ENCODE measurements at places on chromosomes 6 and 20.
A peak's percentile ranks its signal among the peaks of the same experiment; 100 is the strongest.

GRCh38 chr6:14035874-14036273 lies 81.7 kb upstream of the CD83 start:
- DNase-seq, result no peak

- DNase-seq, result peak; percentile 44
These were observed 69.9 kb upstream of the DDR1 start for GRCh38 chr6:30814146-30815040.

GRCh38 chr6:68711386-68712000 lies 76.4 kb downstream of the ADGRB3 start:
- DNase-seq, result no peak

GRCh38 chr20:51122931-51123658 lies 100.2 kb upstream of the KCNG1 start:
- no peak for DNase-seq

DNA sequence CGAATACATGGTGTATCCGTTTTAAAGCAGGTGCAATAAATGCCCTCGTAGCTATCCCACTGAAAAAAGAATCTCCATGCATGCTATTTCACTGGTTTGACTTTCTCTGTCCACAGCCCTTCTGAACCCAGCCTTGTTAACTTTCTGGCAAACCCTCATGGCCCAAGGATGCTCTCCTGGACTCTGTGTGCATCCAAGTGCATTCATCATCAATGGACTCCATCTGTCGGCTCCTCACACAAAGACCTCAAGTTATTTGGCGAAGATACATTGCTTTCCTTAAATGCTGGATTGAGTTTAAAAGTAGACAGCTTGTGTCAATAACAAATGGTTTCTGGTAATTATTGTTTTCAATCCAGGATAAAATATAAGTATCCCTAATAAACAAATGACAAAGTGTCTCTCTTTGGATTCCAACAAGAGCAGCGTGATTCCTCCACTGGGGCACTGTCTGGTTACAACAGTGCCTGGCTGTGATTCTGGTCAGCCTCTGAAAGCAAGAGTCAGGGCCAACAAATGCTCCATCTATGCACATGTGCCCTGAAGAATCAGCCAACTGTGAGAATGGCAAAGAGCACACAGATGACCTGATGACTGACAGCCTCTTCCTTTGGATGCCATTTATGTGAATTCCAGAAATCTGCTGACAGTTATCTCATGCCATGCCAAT lies 55.7 kb downstream of the FYN start:
- no peak for DNase-seq

DNA sequence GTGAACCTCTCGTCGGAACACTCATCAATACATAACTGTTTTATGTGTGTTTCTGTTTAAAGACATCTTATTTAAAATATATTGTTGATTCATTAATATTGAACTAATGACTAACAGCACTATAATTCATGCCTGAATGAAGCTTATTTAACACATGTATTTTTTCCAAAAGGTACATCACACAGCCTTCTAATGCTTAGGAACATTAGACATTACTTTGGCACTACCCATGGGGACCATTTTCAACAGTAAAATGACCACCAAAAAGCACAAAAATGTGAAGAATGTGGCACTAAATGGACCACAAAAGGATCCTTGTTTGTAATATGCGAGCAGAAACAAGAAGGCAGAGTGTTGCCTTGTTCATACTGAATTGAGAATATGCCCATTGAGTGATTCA lies 109.2 kb downstream of the CEP57L1 start:
- DNase-seq, result no peak

GRCh38 chr6:108937170-108937569 lies 88.9 kb downstream of the ARMC2 start:
- no peak for DNase-seq

DNA sequence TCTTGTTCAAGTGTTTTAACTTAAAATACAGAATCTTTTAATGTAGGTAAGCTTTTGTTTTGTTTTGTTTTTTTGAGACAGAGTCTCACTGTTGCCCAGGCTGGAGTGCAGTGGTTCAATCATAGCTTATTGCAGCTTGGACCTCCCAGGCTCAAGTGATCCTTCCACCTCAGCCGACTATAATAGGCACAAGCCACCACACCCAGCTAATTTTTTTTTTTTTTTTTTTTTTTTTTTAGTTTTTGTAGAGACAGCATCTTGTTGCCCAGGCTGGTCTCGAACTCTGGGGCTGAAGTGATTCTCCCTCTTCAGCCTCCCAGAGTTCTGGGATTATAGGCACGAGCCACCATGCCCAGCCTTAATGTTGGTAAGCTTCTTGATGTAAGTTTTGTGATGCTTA lies 3.3 kb downstream of the EFHC1 start:
- no peak for DNase-seq

GRCh38 chr20:38294076-38294591 lies 9.8 kb upstream of the BPI start:
- DNase-seq, result no peak

DNA sequence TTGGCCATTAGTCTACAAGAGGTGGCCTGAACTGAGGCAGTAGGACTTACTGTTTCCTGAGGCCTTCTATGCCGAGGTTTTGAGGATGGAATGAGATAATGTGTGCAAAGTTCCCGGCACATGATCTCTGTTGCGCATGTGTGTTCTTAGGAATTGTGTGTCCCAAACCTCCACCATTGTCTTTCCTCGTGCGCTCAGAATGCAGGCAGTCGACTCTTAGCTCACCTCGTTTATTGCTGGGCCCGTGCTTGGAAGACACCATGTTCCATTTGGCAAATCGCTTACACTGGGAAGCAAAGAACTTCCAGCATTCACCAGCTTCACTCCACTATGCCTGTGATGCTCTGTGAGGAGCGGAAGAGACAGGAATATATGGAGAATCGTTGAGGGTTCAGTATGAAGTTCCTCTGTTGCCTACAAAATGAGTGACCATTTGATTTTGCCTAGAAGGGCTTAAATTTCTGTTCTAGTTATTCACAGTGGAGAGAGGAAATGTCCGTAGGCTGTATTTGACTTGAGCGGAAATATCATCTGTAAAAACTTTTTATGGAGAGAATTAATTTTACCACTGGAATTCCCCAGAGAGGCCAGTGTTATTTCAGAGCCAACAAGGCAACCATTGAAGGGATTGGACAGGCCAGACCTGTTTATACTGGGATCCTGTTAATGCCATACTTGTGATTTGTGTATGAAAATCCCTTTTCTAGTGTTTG lies 75.7 kb upstream of the CLDN20 start:
- no peak for DNase-seq

- no peak for DNase-seq
These were observed 36.4 kb upstream of the SLC22A1 start for GRCh38 chr6:160085226-160085625.

DNA sequence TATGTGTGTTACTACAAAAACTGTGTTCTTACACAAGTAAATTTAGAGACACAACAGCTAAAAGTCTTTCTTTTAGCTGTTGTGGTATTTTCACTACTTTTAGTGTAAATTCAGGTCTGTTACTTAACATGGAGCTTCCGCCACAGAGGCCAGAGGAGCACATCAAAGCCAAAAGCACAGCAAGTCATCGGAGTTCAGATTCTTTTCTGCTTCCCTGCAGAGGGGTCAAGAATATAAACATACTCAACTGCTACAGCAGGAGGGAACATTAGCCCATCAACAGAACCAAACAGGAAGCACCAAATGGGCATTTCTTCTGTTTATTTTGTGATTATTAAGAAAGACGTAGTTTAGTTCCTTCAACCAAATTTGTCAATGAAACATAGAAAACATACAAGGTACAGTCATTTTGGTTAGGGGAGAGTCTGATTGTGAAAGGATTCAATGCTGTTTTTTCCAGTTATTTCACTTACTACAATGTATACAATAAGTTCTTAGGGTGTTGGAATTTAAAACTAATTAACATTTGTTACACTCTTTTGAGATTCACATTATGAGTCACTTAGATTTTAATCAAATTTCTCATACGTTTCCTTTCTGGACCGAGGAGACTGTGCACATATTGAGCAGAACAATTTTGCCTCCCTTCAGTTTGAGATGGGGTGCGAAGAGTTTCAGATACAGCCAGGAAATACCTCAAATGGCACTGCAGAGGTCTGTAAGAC lies 42.8 kb upstream of the DSE start:
- DNase-seq, result no peak

- no peak for DNase-seq
These were observed 969.1 kb upstream of the DEFB115 start for GRCh38 chr20:30288346-30288745.

- DNase-seq, result no peak
These were observed 124.1 kb downstream of the RNF144B start for GRCh38 chr6:18511211-18511610.

- no peak for DNase-seq
These were observed 66.6 kb downstream of the SNX5 start for GRCh38 chr20:17901971-17902370.

DNA sequence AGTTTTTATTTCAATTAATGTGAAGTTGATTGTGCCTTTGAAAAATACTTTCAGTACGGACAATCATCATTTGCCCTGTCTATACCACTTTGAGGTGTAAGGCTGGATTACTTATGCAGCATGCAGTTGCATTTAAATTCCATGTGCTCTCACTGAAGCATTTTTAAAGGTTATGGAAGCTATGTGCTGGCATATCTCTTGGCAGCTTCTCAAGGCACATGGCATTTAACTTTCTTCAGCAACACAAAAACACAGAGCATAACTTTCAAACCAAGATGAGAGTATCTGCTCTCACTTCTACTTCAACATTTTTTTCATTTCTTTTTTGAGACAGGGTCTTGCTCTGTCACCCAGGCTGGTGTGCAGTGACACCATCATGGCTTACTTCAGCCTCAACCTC lies 360.6 kb upstream of the RUNX2 start:
- no peak for DNase-seq

- DNase-seq, result no peak
These were observed 118.9 kb downstream of the ARMC2 start for GRCh38 chr6:108966855-108967755.

DNA sequence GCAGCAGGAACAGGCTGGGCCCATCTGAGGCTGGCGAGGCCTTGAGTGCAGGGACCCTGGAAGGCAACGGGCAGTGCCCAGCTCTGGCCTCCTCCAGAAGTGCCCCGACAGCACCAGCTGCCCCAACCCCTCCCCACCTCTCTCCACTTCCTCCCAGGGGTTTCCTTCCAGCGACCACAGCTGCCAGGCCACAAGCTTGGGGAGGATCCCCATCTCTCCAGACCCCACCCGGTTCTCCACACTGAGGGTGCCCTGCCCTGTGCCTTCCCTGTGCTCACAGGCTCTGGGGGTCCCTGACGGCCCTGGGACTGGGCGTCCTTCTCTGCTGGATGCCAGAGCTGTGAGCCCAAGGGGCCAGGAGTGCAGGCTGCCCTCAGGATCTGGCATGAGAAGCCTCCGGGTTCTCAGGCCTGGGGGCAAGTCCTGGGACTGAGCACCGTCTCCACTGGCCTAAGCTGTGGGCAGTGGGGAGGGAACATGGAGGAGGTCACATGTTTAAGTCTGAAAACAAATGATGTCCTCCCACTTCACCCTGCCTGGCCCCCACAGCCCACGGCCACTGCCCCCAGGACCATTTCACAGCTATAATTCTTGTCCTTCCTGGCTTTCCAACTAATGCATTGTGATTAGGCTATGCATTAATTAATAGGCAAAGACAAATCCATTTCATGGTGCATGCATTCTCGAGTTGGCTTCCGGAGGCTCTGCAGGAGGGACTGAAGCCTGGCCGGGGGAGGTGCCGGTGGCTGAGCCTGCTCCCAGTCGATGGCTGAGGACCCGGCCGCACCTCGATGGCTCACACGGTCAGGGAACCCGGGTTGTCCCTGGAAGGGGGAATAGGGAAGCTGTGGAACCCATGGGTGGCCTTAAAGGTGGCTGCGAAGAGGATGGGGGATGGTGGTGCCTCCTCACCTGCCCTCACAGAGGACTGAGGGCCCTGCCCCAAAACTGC lies 24.4 kb downstream of the BHLHE23 start:
- DNase-seq, result no peak

DNA sequence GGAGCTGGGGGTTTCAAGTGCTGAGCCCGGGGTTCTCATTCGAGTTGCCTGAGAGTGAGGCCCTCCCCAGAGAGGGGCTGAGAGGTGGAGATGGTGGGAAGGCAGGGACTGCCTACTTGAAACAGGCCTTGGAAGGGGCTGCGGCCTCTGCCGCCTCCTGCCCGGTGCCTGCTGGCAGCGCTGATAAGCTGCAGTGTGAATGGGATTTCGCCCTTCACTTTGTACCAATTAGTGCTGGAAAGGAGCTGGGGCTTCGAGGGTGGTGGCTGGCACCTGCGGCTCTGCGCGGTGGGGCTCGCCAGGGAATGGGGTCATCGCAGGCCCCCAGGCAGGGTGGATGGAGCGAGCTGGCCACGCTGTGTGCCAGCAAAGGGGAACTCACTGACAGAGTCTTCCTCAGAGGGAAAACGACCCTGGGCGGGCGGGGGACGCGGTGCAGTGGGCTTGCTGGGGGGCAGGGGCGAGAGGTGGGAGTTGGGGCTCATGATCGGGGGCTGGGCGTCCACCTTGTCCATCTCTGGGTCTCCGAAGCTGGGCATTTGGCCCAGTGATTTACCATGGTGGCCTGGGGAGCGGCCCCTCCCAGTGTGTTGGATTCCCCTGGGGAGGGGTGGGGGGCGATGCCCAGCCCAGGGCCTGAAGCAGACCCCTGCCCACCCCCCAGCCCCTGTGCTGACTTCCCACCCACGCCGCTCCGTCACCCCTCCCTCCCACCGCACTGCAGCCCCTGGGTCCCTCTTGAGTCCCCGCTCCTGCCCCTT lies 22.9 kb downstream of the COL20A1 start:
- DNase-seq, result no peak

DNA sequence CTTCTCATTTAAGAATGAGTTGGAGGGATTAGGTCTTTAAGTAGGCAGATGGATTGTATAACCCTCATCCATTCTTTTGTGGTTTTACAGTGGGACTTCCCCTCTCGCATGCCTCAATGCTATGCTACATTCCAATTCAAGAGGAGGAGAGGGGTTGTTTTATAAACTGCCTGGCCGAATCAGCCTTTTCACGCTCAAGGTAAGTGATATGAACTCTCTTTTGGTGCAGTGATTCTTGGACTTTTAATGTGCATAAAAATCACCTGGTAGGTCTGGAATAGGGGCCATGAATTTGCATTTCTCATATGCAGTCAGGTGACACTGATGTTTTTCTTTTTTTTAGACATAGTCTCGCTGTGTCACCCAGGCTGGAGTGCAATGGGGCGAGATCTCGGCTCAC lies 10.8 kb downstream of the ASXL1 start:
- DNase-seq, result no peak

DNA sequence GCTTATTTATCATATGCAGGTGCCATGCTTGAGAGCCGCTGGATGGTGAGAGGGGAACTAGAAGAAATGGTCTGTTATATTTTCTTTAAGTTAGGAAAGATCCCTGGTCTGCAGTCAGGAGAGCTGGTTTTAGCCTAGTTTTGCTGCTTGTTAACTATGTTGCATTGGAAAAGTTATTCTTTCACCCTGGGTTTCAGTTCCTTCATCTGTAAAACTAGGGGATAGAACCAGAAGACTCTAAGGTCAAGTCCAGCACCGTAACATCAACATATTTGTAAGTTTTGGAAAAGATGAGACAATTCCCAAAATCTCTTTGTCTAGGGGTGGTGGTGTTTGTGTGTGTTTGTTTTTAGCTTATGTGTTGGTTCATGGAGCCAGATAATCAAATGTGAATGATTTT lies 304.0 kb downstream of the QKI start:
- no peak for DNase-seq

- DNase-seq, result no peak
These were observed 79.7 kb downstream of the JARID2 start for GRCh38 chr6:15325540-15325955.

GRCh38 chr20:54122189-54122588 lies 51.6 kb downstream of the CYP24A1 start:
- no peak for DNase-seq

- no peak for DNase-seq
These were observed 176.9 kb upstream of the GGTLC1 start for GRCh38 chr20:24165301-24166122.

All from stimulated activated CD4-positive, alpha-beta T cell treated with anti-CD3 and anti-CD28 coated beads, Interleukin-12 subunit alpha, Interleukin-12 subunit beta, amount 100 ng/mL, for 4 hours (primary cell).